ENCODE measurements at places on chromosomes 5 and 9.

DNA sequence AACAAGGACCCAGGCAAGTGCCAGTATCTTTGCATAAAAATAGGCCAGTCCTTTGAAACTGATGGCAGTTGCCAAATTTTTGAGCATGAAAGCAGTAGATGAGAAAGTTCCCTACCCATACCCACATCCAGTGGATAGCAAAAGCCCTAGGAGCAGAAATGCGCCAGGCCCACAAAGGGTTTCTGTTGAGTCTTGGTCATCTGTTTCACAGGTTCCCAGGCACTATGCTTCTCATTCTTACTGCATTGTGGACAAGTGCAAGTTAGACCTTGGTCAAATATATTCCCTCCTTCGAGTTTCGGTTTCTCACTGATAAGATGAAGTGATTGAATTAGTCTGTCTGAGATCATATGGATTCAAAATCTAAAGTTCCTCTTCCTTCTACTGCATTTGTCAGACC, 152.3 kb downstream of the NR3C1 start:
- no peak for DNase-seq

GRCh38 chr5:132812123-132812765, 858 bp upstream of the SOWAHA start:
- DNase-seq, result no peak

GRCh38 chr5:14475045-14475444, 106.5 kb upstream of the OTULINL start:
- no peak for DNase-seq

GRCh38 chr9:96782235-96782634, 4.3 kb upstream of the ZNF510 start:
- DNase-seq, result no peak

DNA sequence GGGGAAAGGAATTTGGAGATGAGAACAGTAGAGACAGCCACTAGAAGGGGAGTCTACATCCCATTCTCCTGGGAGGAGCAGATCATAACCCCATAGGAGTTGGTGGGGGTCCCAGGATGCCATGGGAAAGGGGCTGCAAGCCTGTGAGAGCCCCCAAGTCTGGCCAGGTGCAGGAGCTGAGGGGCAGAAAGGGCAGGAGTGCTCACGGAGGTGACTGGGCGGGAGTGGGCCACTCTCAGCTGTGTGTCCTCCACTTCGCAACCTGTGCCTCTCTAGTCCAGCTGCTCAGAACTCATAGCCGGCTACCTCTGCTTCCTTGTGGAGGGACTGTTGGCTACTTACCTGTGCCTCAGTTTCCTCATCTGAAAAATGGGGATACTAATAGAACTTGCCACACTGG, 263.9 kb downstream of the FSTL4 start:
- DNase-seq, result no peak

GRCh38 chr9:68683433-68683832, 21.6 kb upstream of the PIP5K1B start:
- DNase-seq, result no peak

DNA sequence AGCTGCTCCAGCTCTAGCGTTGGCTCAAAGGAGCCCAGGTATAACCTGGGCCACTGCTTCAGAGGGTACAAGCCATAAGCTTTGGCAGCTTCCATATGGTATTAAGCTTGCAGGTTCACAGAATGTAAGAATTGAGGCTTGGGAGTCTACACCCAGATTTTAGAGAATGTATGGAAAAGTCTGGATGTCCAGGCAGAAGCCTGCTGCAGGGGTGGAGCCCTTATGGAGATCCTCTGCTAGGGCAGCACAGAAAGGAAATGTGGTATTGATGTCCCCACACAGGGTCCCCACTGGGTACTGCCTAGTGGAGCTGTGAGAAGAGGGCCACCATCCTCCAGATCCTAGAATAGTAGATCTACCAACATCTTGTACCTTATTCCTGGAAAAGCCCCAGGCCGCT, 626.9 kb downstream of the MAT2B start:
- no peak for DNase-seq

DNA sequence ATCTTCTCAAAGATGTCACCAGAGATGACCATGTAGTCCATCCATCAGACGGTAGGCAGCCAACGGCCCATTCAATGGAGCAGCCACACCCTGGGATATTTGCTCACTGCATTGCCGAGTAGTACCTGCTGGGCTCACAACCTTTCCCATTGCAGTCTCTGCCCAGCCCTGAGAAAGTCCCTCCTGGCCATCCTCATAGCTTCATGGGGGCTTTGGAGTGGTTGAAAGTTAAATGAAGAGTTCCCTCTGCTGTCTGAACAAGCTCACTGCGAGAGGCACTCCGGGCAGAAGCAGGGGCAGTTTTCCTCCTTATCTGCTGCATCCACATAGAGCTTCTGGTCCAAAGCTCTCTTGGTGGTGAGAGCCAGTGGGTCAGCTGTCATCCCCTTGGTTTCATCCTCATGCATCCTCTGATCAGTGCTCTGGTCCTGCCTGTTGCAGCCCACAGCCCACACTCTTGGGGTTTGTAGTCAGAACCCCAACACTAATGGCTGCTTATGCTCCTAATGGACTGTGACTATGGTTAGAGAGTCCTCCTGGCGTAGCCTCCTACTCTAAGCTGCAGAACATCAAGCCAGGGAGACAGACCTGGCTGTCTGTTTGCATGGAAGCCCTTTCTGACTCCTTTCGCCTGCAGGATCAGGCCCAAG, 23.3 kb downstream of the TNFSF8 start:
- peak; percentile 69 for DNase-seq

DNA sequence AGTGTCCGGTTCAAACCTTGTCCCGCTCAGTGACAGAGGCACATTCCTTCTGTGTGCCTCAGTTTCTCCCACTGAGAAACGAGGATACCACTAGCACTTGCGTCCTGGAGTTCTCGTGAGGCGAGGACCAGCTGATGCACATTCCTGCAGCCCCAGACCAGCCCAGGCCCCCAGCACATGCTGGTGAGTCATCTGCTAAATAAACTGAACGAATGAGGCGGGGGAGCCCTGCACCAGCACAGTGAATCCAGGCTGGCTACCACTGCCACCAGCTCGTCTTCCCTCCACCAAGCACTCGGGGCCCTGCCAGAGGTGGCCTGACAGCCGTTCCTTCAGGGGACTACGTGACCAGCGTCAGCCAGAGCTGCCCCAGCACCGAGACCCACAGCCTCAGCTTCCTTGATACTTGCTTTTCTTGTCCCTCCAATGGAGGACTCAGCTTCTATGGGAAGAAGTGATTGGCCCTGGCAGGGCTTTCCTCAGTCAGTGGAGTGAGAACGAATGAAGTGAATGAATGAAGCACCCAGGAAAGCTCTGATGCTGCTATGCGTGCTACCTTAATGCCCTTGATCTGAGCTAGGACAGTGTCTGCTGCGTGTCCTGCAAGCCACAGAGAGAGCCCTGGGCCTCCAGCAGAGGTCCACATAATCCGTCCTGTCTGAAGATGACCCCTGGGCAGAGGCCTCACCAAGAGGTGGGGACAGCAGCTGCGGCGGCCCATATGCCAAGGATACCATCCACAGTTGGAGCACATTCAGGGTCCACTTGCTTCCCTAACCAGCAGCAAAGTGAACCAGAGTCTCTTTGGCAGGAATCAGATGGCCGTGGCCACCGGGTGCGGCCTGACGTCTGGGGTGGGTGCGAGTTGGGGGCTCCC, 13.5 kb upstream of the BARX1 start:
- no peak for DNase-seq

DNA sequence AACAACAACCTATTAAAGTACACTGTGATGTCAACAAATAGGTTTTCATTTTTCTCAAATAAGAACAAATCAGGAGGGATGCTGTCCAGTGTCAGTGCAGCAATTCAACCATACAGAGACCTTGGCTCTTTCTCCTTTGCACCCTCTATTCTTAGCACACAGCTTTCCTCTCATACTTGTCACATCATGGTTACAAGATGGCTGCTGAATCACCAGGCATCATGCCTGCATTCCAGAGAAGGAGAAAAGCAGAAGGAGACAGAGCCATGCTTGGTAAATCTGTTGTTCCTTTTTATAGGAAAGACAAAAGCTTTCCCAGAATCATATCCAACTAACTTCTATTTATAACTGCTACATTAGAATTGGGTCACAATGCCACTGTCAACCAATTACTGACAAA, 124.7 kb upstream of the VLDLR start:
- DNase-seq, result no peak

GRCh38 chr5:158023266-158023665, 164.3 kb upstream of the CLINT1 start:
- no peak for DNase-seq

- no peak for DNase-seq
Measured at GRCh38 chr5:69367697-69368279, 1.5 kb downstream of the AK6 start.

DNA sequence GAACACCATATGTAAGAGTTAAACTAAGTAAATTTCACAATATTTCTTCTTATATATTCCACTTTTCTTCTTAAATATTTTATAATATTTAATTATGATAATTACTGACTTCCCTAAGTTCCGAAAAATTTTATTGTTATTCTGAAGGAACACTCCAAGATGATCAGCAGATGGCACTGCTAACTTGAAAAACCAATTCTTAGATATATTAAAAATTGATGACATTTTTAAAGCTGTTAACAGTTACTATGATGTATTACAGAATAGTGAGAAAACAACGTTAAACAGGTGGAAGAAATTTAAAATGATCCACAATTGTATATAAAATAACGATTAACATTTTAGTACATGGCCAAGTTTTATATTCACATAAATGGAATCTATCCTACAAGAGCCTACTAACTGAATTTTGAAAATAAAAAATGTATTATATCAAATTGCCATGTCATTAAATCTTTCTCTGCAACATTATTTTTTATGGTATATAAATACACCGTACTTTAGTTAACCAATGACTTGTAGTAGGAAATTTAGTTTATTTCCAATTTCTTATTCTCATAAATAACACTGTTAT, 30.1 kb upstream of the MUSK start:
- peak; percentile 60 for DNase-seq

DNA sequence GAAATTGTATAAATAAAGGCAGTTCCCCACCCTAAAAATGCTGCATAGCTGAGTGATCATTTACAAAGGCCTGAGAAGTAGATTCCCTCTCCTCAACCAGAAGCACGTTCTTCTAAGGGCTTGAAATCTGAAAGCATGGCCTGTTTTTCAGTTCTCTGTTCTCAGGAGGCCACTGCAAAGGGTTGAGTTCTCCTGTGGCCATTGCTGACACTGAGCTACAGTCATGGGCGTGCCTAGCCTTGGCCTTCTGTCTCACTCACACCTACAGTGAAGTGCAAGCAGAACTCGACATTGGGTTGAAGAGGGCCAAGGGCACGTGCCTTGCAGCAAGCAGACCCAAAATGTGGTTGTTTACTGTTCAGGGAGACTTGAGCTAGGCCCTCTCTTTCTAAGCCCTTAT, 276.6 kb upstream of the VLDLR start:
- no peak for DNase-seq

DNA sequence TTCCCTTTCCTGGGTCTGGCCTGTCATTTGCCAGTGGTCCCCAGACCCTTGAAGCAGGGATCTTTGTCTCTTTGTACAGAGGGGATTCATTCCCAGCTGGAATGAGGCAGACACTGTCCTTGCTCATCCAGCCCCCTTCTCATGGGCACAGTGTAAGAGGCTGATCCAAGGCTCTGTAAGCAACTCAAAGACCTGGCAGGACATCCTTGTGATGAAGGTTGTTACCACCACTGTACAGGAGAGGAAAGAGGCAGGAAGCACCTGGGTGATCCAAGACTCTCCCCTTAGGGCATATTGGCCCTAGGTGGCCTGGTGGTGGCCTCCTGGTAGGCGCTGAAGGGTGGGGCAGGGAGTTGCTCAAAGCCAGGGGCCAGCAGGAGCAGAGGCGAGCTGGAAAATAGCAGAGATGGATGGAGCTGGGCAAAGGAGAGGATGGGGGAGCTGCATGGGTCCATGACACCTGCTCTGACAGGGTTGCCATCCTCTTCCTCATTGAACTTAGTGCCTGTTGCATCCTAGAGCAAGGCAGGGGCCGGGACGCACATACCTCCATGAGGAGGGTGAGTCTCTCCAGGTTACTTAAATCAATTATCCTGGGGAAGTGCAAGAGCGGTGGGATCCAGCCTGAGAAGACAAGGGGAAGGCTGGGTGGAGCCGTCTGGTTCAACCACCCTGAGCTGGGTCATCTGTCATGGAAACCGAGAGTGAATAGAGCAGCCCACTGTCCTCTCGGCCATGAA, 9.8 kb upstream of the GADD45G start:
- no peak for DNase-seq

DNA sequence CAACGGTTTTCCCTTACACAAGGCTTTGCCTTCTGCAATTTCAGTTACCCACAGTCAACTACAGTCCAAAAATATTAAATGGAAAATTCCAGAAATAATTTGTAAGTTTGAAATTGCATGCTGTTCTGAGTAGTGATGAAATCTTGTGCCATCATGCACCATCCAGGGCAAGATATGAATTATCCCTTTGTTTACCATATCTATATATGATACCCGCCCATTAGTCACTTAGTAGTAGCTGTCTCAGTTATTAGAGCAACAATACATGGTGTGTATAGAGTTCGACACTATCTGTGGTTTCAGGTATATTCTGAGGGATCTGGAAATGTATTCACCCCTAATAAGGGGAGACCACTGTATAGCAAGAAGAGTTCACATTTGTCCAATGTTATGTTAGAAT, 29.4 kb downstream of the ERBIN start:
- peak; percentile 46 for DNase-seq

- no peak for DNase-seq
Measured at GRCh38 chr9:108134486-108135128, 645.0 kb upstream of the KLF4 start.

DNA sequence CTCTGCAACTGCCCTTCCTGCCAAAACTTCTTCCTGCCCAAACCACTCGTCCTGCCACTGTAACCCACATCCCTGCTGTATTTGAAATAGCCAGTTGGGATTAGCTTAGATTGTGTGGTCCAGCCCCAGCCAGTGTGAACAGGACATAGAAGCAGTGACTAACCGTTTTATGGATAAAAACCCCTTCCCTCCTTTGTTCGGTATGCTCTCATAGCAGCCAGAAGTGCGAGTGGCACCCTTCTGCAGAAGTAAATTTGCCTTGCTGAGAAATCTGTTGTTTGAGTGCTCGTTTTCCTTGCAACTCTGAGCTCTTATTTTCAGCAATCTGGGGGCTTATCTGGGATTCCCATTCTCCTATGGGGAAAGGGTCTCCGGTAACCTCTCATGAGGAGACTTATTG, 470.0 kb downstream of the PRDM9 start:
- DNase-seq, result no peak

GRCh38 chr5:82445726-82446335, 167.7 kb upstream of the RPS23 start:
- DNase-seq, result no peak

GRCh38 chr9:90441814-90442213, 200.8 kb downstream of the DIRAS2 start:
- no peak for DNase-seq

GRCh38 chr9:17752021-17752420, 173.2 kb downstream of the SH3GL2 start:
- no peak for DNase-seq

GRCh38 chr9:124621371-124622328, 114.5 kb upstream of the NR5A1 start:
- DNase-seq, result peak; percentile 82

- no peak for DNase-seq
Measured at GRCh38 chr5:141840826-141841360, 37.3 kb downstream of the PCDH1 start.
